ENCODE measurements at places on chromosomes 2 and 18. TPM values are rescaled to one million over a fixed set of nuclear protein-coding genes. Genes with fewer than 3 reads are reported as not detected.

GRCh38 chr2:233481368-233482142, 85.0 kb downstream of the USP40 start:
- no peaks in the 10 kb centered on the region for H3K36me3 ChIP-seq
- H3K4me3 ChIP-seq, result no peak overlapping the region
- DNase-seq, result no peak
- H3K27me3 ChIP-seq, result no peaks in the 10 kb centered on the region

SULT1C4 gene
- not detected for total RNA-seq

GRCh38 chr2:155379494-155379893, 681.0 kb downstream of the KCNJ3 start:
- no peaks in the 10 kb centered on the region for H3K36me3 ChIP-seq
- DNase-seq, result no peak
- no peak overlapping the region for H3K27ac ChIP-seq
- H3K27me3 ChIP-seq, result no peaks in the 10 kb centered on the region

DNA sequence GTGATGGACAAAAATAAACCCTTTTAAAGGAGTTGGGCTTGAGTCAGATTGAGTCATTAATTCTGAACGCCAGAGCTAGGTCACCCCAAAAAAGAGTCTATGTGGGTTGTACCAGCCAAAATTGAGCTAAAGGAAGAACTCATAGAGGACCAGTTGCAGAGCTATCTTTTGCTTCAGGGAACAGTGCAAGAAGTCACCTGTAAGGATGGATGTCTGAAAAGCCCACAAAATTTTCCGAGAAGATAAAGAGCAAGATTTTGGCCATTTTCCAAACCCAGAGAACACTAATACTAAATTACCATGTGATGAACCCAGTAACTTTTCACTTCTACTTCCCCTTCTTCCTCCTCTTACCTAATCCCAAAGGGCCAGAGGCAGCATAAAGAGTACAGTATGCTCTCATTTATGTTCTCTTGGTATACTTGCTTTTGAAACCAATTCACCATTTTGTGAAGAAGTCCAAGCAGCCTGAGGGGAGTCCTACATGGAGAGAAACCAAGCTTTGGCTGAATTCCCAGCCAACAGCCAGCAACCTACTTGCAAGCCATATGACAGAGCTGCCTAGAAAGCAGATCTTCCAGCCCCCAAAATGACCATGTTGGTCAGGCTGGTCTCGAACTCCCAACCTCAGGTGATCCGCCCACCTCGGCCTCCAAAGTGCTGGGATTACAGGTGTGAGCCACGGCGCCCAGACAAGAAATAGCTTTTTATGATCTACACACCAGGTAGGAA, 551.7 kb downstream of the SATB2 start:
- no peaks in the 10 kb centered on the region for H3K27me3 ChIP-seq
- H3K4me3 ChIP-seq, result no peak overlapping the region
- no peaks in the 10 kb centered on the region for H3K36me3 ChIP-seq
- H3K27ac ChIP-seq, result no peak overlapping the region

DNA sequence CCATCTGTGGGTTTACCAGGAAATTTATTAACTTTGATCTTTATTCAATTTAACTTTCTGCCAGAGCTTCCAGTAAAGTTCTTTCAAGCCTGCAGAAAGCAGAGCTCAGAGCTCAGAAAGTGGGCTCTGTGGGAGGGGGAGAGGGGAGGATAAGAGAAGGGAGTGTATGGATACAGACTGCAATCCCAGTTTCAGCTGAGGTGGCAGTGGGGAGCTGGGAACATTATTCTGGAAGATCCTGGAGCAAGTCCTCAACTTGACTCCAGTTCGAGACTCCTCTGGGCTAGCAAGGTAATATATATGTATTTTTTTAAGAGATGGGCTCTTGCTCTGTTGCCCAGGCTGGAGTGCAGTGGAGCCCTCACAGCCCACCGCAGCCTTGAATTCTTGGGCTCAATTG, 108.9 kb upstream of the NABP1 start:
- no peaks in the 10 kb centered on the region for H3K36me3 ChIP-seq
- no peaks in the 10 kb centered on the region for H3K27me3 ChIP-seq
- H3K27ac ChIP-seq, result no peak overlapping the region
- DNase-seq, result no peak

DNA sequence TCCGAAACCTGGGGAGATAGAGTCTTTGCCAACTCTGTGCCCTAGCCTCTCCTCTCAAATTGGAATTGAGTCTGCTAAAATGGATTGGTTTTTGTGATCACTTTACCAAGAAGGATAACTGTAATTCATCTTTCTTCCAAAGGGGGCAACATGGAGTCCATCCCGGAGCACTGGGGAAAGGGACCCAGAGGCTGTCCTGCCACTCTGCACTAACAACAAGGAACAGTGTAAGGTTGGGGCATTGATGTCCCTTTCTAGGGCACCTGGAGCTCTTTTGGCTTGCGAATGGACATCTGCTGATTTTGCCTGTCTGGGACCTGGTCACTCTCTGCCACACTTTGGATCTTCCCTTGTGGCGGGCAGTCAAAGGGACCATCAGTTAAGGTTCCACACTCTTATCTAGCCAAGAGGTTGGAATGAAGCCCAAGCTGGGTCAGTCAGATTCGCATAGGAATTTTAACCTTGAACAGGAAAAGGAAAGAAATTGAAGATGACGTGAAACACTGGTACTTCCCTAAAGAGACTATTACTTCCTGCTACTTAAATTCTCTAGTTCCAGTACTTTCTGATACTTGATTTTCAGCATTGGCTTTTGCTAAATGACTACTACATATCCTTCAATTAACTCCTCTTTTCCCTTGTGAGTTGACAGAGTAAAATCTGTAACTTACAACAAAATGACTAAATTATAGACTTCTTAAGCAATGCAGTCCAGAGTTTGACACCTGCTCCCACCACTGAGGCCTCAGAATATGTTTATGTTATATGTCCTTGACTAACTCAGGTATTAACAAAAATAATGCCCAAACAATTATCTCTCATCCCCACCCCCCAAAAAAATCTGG, 64.7 kb upstream of the KLF7 start:
- H3K36me3 ChIP-seq, result no peaks in the 10 kb centered on the region
- H3K4me3 ChIP-seq, result no peak overlapping the region
- no peaks in the 10 kb centered on the region for H3K4me1 ChIP-seq
- H3K27ac ChIP-seq, result no peak overlapping the region
- peak; percentile 58 for DNase-seq

DNA sequence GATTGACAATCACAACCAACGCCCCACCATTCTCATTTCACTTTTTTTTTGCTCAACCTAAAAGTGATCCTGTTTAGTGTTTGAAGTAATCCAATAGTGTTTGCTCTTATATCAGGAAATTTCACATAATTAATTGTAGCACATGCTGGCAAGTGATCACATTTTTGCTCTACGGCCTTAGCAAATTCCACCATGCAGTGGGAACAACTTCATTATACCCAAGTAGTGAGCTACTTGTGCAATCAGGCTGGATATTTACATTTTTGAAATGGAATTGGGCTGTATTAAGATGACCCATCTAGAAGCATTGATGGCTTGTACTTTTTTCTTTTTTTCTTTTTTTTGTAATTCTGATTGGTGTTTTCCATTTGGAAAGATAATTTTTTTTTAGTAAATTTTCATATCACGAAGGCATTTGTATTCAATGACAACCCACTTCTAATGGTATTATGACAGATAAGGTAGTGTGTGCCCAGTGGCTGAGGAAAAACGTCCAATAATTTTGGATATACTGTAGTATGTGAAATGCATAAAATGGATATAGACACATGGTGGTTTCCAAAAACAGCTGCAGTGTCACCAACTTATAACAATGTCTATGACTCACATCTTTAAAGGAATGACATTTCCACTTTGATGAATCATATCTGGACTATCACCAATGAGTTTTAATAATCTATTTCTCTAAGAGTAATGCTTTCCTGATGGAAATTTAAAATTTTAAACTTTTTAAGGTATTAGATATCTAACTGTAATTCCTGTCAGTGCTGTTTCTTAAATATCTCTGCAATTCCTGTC, 130.6 kb downstream of the COL6A3 start:
- H3K27me3 ChIP-seq, result no peaks in the 10 kb centered on the region
- no peak overlapping the region for H3K4me3 ChIP-seq
- no peaks in the 10 kb centered on the region for H3K4me1 ChIP-seq
- no peak for DNase-seq
- no peaks in the 10 kb centered on the region for H3K36me3 ChIP-seq
- no peak overlapping the region for H3K27ac ChIP-seq

- DNase-seq, result no peak
- H3K4me3 ChIP-seq, result no peak overlapping the region
- no peaks in the 10 kb centered on the region for H3K27me3 ChIP-seq
- H3K36me3 ChIP-seq, result no peaks in the 10 kb centered on the region
- H3K27ac ChIP-seq, result no peak overlapping the region
These were observed 514.9 kb downstream of the SUCLG1 start for GRCh38 chr2:83944191-83944590.

ACKR3 gene
- total RNA-seq, result 0.07 TPM

EML6 gene
- total RNA-seq, result 0.49 TPM

RESP18 gene
- total RNA-seq, result not detected

DNA sequence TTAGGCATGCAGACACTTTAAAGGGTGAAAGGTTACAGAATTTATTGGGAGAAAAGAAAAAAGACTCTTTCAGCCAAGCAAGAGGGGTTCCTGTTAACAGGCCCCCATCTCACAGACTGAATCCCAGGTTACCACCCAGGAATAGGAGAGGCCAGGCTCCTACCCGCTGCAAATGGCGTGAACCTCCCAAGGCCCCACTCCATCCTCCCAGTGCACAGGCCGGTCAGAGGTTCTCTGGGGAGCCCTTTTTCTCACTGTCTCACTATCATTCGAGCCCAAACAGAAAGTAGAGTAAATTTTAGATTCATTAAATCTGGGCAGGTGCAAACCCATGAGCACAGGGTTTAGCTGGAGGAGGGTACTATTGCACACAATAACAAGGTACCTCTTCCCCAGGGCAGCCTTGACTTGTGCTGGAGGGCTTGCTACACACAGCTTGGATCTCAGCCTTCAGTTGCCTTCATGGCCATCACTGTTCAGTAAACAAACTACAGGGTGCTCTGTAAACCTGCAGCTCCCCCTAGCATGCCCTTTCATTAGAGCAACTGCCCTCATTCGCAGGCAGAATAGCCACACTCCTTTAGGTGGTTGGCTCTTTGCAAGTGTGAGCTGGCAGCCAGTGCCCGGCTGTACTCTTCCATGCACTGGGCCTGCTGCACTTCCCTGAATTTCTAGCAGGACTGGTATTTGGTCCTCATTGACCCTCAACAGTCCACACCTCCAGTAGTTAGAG, 7.3 kb upstream of the PLEK start:
- H3K27ac ChIP-seq, result no peak overlapping the region
- H3K4me3 ChIP-seq, result no peak overlapping the region
- no peaks in the 10 kb centered on the region for H3K4me1 ChIP-seq

GREB1 gene
- 0.42 TPM for total RNA-seq

BABAM2 gene
- total RNA-seq, result 23.9 TPM

GRCh38 chr2:79788952-79789651, 276.3 kb downstream of the CTNNA2 start:
- H3K4me1 ChIP-seq, result no peaks in the 10 kb centered on the region
- H3K27ac ChIP-seq, result no peak overlapping the region
- H3K4me3 ChIP-seq, result no peak overlapping the region
- no peaks in the 10 kb centered on the region for H3K27me3 ChIP-seq
- DNase-seq, result no peak
- H3K36me3 ChIP-seq, result no peaks in the 10 kb centered on the region

DNA sequence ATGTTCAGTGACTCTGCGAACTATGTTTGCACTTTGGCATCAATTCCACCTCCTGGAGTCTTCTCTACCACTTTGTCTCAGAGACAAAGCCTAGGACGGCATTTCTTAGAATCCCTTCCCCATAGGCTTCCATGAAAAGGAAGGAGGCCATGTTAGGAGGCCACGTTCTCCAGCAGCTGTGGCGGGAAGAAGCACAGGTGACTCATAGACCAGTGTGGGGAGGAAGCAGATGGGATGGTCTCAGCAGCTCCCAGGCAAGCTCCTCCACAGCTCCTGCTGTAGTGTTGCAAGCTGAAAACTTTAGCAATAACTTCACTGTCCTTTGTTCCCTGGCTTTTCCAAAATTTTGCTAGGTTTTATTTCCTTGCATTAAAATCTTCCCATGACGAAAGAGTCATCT, 781.3 kb upstream of the ID2 start:
- H3K27ac ChIP-seq, result no peak overlapping the region
- H3K4me3 ChIP-seq, result no peak overlapping the region
- DNase-seq, result no peak
- no peaks in the 10 kb centered on the region for H3K4me1 ChIP-seq

AFF3 gene
- 0.02 TPM for total RNA-seq

- no peaks in the 10 kb centered on the region for H3K36me3 ChIP-seq
- no peaks in the 10 kb centered on the region for H3K4me1 ChIP-seq
- H3K27me3 ChIP-seq, result no peaks in the 10 kb centered on the region
- no peak overlapping the region for H3K27ac ChIP-seq
These were observed 20.9 kb upstream of the TANK start for GRCh38 chr2:161139098-161139987.

DNA sequence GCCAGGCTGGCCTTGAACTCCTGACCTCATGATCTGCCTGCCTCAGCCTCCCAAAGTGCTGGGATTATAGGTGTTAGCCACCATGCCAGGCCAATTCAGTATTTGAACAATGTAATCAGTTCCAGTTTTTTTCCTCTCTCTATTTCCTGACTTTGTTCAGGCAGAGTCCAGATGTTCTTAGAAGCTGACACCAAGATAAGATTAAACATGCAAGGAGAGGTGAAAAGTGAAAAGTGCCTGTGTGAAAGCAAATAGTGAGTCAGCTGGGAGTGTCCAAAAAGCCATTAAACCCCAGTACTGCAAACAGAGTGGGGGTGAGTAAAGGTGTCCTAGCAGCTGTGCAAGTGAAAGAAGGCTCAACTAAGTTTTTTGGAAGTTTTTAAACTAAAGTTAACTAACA, 231.5 kb downstream of the PTH2R start:
- no peak overlapping the region for H3K4me3 ChIP-seq
- H3K36me3 ChIP-seq, result peaks cover 4% of the 10 kb centered on the region
- H3K27ac ChIP-seq, result no peak overlapping the region
- DNase-seq, result peak; percentile 57
- H3K27me3 ChIP-seq, result no peaks in the 10 kb centered on the region
- H3K4me1 ChIP-seq, result no peaks in the 10 kb centered on the region
